ENCODE measurements at places on chromosomes 6 and 20.

DNA sequence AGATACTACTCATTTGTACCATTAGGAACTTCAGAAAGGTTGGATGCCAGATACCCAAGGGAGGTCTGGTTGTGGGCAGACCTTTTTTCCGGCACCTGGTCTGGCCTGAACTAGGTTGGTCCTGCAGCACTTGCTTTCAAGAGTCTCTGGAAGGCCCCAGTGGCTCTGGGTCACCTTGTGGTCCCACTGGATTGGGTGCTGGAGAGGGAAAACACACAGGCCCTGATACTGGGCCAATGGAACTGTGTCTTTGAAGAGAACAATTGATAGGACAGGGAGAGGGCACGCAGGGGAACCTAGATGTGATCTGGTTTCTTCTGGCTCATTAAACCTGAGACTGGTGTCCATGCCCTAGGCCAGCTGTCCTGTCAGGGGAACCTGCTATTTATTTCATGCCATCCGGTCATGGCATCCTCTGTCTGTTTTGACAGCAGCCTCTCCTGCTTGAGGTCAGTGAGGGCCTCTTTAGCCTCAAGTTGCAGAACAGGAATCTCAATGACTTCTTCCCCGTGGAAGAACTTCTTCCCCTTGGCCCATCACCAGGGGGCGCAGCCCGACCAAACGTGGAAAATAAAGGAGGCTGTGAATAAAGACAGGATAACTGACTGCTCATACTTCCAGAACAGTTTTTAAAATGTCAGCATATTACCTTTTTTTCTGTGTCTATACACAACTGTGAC, 25.0 kb downstream of the TAF8 start:
- peak; percentile 65 for DNase-seq

GRCh38 chr6:150230832-150231524, 88.1 kb downstream of the PPP1R14C start:
- DNase-seq = no peak

GRCh38 chr6:44255871-44256774, 1.2 kb downstream of the SLC35B2 start:
- no peak for DNase-seq

DNA sequence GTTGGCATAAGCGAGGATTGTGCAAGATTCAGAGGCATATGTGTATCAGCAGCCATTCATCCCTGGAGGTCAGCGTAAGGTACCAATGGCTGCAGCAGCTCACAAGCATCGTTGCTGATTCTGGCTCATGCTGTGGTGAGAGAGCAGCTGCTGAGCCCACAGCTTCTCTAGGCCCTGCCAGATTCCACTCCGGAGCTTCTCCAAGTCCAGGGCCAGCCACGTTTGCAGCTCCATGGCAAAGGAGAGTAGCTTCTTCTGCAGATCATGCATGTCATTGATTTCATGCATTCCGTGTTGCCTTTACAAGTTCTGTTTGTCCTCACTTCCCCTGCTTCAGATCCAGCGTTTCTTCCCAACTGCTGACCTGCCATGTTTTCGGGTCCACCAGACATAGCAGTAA, 474.8 kb upstream of the ID4 start:
- DNase-seq = no peak

DNA sequence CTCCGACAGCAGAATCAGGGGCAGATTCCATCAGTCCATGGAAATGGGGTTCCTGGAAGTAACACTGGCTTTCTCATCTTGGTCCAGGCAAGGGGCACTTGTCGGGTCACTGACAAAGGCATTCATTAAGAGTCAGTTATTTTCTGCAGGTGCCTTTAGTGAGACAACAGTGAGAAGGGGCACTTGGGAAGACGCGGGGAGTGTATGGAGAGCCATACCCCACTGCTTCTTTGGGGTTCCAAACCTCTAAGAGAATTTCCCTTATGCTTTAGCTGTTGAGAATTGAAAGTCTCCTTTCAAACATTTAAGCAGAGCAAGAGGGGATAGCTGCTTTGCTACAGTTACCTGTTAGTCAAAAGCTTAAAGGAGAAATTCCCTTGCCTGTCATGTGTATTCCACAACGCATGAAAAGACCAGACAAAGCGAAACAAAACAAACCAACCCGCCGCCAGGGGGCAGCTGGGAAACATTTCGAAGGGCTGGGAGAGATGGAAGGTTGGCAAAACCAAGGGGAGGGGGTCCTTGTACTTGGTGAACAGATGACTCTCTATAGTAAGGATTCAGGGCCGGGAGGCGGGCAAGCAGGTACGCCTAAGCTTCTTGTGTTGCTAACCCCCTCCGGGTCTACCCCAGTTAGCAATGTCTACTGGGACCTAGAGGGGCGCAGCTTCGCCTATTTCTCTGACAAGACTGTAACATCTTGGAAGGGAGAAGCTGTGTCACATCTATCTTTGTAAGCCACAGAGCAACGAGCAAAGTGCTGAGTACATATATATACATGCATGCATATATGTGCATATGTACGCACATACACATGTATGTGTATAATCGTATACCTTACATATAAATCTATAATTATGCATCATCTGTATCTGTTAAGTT, 474.9 kb upstream of the AGPAT4 start:
- peak; percentile 46 for DNase-seq

DNA sequence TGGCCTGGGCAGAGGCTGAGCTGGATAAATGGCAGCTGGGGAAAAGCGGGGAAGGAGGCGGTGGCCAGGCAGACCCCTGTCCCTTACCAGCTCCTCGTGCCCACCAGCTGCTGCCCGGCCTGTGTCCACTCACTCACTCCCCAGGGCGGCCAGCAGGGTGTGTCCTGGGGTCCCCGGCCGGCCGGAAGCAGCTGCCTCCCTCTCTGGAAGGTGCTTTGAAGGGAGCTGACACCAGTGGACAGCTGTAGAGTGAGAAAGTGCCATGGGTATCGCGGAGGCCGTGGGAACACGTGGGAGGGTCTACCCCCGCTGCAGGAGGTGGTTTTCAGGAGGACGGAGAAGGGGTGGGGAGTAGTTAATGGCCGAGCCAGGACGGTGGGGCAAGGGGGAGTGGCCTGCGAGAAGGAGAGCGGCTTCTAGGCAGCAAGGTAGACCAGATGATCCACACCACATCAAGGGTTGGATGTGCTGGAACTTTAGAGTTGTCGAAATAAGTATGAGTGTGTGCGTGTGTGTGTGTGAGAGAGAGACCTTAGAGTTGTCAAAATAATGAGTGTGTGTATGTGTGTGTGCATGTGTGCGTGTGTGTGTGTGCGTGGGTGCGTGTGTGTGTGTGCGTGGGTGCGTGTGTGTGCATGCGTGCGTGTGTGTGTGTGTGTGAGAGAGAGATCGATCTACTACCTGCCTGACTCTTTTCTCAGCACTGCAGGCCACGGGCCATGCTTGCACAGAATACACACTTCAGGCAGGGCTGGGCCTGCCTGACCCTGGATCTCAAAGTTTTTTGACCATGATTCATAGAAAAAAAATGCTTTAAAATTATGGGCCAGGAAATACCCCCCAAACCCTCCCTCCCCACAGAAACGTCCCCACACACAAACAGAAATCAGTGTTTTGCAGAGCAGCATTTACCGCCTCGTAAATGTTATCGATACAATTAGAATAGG, 43.9 kb downstream of the CDH4 start:
- peak; percentile 13 for DNase-seq

DNA sequence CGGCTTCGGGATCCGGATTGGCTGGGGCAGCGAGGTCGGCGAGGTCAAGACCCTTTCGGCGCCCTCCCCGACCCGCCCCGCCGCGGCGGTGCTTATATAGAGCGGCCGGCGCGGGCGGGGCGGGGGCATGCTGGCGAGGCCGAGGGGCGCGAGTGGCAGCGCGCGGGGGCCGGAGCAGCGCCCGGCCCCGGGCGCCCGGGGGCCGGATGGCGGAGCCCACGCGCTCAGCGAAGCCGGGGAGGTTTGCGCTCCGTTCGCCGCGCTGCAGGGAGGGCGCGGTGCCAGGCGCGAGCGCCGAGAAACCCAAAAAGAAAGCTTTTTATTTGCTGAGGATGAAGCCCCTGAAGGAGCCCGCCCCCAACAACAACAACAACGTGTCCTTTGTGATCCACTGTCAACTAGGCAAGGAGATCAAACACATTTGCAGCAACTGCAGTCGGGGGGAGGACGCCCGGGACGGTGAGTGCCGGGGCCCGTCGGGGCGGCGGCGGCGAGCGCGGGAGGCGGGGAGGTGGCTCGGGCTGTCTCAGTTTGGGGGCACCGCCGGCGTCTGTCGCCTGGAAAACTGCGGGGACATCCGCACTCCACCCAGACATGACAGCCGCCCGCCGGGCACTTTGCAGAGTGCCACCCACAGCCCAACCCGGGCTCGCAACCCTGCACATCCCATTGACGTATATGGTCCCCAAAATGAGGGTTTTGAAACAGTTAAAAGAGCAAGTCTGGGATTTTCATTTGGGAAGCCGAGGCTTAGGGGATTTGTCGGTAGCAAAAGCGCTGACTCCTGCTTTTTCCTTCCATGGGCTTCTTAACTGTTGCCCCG, 297.3 kb downstream of the PHACTR1 start:
- DNase-seq = no peak

DNA sequence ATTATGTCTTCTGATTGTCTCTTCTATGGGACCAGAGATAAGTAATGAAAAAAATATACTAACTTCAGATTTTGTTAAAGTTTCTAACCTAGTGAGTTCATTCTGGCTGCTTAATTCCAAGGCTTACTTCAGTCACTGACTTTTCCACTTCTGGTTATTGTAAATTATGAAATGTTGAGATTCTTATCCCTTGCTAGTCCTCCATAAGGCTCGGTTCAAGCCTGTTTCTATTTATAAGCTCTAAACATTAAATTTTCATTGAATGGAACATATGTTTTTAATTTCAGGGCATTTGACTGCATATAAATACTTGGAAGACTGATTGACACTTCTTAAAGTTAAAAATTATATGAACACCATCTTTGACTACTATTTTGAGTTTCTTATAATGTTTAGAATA, 23.6 kb upstream of the NKAIN2 start:
- no peak for DNase-seq

DNA sequence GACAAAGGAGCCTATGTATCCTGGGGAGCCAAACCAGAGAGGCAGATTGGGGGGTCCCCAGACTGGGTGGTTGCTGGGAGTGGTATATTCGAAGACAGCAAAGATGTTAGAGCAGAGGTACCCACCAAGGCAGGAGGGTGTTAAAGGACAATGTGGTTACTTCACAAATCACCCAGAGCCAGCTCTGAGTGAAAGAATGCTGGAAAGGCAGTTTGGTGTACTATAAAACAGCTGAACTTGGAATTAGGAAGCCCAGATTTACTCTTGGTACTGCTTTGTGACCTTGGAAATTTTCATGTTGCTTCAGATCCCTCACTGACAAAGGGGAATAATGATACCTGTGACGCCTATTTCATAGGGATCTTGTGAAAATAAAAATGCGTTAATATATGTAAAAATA, 121.6 kb downstream of the CD164 start:
- DNase-seq = no peak

- no peak for DNase-seq
Measured at GRCh38 chr6:71138376-71138775, 150.2 kb upstream of the OGFRL1 start.

DNA sequence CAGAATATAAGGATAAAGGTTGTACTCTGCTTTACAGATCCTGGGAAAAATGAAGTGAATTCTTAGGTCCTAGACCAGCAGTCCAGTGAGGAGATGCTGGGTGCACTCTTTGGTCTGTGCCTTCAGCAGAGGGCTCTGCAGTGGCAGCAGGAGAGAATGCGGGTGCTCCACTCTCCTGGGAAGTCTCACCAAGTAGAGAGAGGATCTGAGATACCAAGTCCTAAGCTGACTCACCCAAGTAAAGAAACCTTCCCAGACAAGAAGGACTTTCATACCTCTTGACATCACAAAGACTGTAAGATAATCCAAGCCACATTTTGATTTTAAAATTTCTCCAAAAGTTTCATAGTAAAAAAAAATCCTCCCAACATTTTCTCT, 116.9 kb upstream of the EMILIN3 start:
- DNase-seq = peak; percentile 62

- DNase-seq = no peak
Measured at GRCh38 chr6:7314414-7314813, 1.4 kb upstream of the SSR1 start.

DNA sequence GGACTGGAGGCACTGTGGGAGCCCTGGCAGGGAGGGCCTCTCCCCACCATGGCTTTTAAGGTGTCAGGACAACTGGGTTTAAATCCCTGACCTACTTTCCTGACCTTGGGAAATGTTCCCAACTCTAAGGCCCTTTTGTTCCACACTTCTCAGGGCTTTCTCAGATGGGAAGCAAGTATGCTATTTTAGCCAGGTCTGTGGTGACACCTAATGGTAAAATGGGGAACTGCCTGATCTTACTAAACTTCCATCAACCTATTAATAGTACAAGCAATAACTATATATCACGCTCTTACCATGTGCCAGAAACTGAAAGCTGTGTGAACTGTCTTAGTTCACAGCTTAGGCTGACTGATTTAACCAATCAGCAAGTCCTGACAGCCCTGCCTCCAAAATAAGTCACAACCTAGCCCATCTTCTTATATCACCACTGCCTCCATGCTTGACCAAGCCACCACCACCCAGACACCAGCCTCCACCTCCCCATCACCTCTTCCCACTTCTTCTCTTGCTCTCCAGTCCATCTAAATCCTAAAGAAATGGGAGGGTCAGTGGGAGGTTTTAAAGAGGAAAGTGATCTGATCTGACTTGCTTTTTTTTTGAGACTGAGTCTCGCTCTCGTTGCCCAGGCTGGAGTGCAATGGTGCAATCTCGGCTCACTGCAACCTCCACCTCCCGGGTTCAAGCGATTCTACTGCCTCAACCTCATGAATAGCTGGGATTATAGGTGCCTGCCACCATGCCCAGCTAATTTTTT, 6.9 kb upstream of the BLCAP start:
- peak; percentile 79 for DNase-seq

- DNase-seq = no peak
Measured at GRCh38 chr6:72620871-72621290, 983 bp upstream of the KCNQ5 start.

DNA sequence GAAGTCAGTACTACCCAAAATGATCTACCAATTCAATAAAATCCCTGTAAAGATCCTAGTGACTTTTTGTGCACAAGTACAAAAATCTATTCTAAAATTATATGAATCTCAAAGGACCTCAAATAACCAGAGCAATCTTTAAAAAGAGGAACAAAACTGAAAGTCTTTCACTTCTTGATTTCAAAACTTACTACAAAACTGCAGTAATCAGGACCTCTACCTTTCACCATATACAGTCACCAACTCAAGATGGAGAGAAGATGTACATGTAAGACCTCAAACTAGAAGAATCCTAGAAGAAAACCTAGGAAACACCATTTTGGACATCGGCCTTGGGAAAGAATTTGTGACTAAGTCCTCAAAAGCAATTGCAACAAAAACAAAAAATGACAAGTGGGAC, 109.5 kb upstream of the CD93 start:
- no peak for DNase-seq

GRCh38 chr6:119043265-119043664, 35.2 kb downstream of the FAM184A start:
- no peak for DNase-seq

GRCh38 chr6:144104488-144104887, 9.1 kb upstream of the SF3B5 start:
- no peak for DNase-seq
